ENCODE measurements at places on chromosomes 4 and X.
A peak's percentile ranks its signal among the peaks of the same experiment; 100 is the strongest.

DNA sequence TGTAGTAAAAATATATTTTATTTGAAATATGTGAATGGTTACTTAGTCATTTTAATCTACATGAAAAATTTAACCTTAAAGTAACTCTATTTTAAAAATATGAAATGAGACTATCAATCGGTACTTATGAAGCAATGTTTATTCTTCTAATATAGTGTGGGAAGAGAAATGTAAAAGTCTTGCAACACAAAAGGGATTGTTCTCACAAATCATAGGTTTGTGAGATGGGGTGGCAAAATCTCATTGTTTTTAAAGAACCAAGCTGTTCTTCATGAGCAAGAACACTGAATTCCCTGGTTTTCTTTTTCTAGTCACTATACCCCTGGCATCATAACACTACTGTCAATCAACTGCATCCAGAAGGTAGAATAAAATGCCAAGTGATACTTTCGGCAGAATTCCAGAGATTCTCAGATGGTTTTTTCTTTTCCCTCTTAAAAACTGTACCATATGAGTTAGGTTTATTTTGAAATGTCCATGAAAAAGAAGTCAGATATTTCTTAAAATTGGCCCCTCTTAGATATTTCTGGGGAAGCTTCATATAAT, 52.2 kb downstream of the SNCA start:
- DNase-seq: no peak

GRCh38 chr4:147740176-147740575, 8.3 kb downstream of the ARHGAP10 start:
- DNase-seq: no peak

- no peak for DNase-seq
These were observed 43.3 kb upstream of the CTAG2 start for GRCh38 chrX:154696676-154697045.

- peak; percentile 13 for DNase-seq
These were observed 32.5 kb downstream of the LANCL3 start for GRCh38 chrX:37603938-37604409.

GRCh38 chrX:20132666-20133065, 9.0 kb downstream of the EIF1AX start:
- no peak for DNase-seq

DNA sequence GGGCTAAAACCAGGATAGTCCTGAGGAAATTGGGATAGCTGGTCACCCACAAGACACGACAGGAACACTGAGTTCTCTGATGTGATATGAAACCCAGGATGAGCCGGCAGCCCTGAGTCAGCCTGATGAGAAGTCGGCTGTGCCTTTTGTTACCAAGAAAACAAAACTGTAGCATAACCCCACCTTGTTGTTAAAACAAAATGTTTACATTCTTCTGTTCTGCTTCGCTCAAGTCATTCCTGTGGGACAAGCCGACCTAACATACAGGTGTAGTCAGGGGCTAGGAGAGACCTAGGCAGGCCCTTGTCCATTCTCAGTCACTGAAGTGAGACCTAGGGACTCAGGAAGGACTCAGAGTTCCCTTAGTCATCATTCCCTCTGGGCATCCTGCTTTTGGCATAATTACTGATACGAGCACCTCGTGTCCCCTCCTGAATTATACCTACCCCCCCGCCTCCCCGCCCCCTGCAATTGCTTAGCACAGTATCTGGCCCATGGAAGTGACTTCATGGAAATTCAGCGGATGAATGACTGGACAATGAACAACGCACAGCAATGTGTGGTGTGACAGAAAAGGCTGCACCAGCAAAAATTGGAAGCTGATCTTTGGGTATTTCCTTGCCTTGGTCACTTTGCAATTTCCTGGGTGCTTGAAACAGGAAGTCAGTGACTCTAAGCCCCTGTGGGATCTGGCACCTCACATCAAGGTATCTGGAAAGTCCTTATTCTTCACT, 31.9 kb upstream of the TLR2 start:
- no peak for DNase-seq

GRCh38 chr4:153345012-153345981, 809 bp downstream of the MND1 start:
- DNase-seq: peak; percentile 69

- no peak for DNase-seq
These were observed 539.6 kb downstream of the PDHA2 start for GRCh38 chr4:96379524-96379923.

DNA sequence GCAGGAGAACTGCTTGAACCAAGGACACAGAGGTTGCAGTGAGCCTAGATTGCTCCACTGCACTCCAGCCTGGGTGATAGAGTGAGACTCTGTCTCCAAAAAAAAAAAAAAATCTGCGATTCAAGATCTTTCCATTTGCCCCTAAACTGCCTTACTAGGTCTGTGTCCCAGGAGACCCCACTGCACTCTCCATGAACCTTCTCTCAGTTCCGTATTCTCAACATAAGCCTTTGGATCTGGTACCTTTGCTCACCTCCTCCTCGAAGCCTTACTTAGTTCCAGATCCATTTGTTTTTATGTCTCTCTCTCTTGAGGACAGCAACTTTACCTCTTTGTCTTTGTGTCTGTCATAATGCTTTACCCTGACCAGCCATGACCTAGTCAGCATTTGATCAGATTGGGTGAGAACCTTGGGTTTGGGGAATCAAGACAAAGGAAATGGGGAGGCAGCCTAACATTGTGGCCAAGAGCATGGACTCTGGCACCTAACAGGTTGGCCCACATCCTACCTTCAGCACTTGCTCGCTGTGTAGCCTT, 33.7 kb downstream of the BST1 start:
- no peak for DNase-seq

- DNase-seq: peak; percentile 11
These were observed 36.1 kb upstream of the OTUD4 start for GRCh38 chr4:145216535-145216934.

- no peak for DNase-seq
These were observed 260.3 kb upstream of the TENM3 start for GRCh38 chr4:181982856-181983255.

DNA sequence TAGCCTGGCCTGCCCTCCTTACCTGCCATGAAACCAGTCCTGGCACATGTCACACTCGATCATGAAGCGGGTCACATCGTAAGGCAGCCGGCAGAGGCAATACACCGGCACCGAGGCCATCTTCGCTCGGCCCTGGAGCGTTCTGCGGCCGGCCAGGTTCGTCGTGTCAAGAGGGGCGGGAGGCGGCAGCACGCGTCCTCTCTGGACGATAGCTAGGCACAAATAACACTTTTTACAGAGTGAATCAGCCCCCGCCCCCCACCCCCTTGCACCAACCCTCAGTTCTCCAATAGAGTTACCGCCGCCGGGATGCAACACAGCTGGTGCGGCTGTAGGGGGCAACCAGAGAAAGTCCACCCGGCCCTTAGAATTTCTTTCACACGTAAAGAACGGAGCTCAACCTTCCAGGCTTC, 1.7 kb downstream of the PHF8 start:
- DNase-seq: peak; percentile 46

- DNase-seq: no peak
These were observed 105.7 kb downstream of the CEP44 start for GRCh38 chr4:174389439-174389838.

DNA sequence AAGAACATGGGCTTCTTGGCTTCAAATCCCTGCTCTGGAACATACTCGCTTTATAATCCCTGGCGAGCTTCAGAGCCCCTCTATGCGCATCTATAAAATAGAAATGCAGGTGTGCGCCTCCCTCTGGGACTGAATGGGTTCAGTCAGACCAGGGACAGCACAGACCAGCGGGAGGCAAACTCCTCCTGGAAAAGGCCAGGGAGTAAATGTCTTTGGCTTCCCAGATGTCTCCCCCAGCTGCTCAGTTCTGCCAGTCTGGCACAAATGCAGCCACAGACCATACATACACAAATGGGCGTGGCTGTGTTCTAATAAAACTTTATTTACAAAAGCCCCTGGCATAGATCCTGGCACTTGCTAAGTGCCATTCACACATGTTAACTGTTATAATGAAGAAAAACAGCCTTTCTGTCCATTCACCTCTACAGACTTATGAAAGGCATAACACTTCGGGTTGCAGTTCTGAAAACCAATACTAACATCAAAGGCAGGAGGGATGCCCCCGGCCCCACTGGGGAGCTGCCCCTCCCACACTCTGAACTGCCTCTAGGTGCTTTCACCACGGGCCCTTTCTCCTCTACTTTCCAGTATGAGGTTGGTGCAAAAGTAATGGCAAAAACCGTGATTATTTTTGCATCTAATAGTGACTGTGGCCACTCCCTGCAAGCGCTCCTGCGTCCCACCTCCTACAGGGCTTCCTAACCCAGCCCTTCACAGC, 4.6 kb downstream of the JAKMIP1 start:
- DNase-seq: no peak

- no peak for DNase-seq
These were observed 17.6 kb upstream of the PRRG1 start for GRCh38 chrX:37331546-37331945.

DNA sequence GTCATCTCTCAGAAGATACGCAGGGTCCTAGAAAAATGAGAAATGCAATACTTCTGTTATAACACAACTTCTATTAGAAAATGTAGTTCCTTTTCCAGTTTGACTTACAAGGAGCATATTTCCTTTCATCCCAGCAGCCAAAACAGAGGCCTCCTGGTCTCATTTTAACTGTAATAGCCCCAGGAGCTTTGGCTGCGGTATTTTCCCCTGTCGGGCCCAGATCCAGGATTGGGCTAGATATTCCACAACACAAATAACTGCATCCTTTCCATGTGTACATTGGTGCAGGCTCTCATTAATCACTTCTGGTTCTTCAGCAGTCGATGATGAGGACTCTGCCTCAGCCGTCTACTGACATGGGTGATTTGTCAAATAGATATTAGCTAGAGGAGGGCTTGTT, 166.1 kb downstream of the TENM3 start:
- no peak for DNase-seq

GRCh38 chr4:83771113-83771705, 235.3 kb downstream of the GPAT3 start:
- peak; percentile 15 for DNase-seq

DNA sequence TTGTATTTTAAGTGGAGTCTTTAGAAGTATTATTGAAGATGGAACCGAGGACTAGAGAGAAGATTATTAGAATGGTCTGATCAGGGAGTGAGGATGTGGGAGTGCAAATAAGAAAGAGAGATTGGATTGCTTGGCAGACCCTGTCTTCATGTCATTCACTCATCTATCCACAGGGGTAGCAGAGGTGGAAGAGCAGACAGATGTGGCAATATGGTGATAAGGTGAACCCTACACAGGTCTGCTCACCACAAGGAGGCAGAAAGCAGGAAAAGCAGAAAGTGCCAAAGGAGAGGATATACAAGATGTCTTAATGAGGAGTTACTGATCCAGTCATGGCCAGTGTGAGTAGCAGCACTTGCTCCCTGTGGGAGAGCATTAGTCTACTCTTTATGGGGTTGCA, 129.4 kb downstream of the MAGEE2 start:
- DNase-seq: no peak

DNA sequence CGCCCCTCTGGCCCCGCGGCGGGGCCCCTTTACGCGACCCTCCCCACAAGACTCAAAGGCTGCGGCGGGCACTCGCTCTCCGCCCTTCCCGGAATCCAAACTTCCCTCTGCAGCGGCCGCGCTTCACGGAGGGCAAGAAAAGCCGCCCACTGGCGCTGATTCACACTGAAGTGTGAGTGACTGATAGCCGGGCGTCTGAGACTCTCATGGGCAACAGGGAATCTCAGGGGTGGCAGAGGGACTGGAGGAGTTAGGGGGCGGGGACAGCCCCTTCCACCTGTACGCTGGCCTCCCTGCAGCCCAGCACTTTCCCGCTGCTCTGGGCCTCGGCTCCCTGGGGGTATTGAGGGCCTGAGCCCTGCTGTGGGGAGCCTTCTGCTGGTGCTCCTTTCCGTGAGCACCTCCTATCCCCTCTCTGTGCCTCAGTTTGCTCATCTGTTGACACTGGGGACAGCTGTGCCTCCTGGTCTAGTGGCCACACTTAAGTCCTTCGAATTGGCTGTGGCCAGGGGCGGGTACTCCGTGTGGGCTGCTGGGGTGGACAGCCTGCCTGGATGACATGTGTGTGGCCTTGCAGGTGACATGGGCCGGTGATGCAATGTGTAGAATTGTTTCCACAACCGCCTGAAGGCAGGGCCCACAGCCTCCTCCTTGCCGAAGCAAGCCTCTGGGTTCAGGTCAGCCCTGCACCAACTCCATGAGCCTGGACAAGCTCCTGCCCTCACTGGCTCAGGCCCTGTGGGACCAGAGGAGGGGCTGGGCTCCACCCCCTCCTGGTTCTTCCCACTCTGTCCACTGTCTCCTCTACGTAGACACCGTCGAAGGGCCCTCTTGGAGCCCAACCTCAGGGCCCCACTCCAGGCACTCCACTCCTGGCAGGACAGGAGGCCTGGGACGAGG, 951 bp downstream of the SH3BP2 start:
- peak; percentile 28 for DNase-seq

DNA sequence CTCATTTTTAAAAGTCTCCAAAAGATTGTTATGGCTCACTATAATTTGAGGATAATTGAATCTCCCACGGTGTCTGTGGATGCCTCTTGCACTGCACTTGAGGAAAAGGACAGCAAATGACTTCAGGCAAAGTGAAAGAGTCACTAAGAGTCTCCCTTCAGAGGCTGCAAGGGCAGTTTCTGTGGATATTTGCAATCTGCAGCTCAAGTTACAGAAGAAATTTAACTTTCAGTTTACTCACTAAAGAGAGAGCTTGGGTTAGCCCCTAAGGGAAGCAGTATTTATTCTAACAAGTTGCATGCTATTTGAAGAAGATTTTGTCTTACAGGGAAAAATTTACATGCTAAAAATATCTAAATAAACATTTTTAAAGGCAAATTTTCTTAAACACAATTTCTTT, 912.0 kb upstream of the TENM3 start:
- no peak for DNase-seq

DNA sequence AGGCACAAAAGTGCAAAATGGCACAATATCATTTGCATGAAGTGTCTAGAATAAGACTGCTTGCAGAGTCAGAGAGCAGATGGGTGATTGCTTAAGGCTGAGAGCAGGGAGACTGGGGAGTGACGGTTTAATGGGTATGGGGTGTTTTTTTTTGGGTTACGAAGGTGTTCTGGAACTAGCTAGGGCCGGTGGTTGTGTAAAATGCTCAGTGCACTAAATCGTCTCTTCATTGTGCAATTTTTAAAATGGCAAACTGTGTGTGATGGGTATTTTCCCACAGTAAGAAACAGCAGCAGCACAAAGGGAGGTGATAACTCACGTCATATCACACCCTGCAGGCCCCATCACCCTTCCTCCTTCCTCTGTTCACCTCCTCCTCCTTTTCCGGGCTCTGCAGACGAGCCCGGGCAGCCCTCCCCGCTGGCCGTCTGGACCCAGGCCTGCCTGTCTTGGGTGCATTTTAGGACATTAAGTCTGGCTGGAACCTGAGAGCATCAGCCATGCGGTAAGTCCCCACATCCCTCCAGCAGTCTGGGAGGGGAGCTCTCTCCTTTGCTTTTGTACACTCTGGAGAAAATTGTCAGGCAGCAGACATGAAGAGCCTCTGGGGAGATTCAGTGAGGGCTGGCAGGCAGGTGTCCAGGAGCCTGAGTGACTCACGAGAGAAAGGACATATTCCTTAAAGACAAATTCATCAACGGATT, 42.7 kb downstream of the ASMT start:
- DNase-seq: peak; percentile 86

GRCh38 chrX:121301822-121302221, 254.4 kb downstream of the GLUD2 start:
- DNase-seq: no peak

All from activated CD4-positive, alpha-beta T cell treated with anti-CD3 and anti-CD28 coated beads, Interleukin-10, Interleukin-2, amounts not matched to agents 100 ng/mL and 50 ng/mL, durations not matched to agents 16 hours and 8 hours (primary cell).